Left renal cortex interstitium (tissue), 4 donors: ENCODE measurements at places on chromosomes 1 and 21.

GRCh38 chr1:186974774-186975181, 146.0 kb downstream of the PLA2G4A start:
- DNase-seq, result no peak

DNA sequence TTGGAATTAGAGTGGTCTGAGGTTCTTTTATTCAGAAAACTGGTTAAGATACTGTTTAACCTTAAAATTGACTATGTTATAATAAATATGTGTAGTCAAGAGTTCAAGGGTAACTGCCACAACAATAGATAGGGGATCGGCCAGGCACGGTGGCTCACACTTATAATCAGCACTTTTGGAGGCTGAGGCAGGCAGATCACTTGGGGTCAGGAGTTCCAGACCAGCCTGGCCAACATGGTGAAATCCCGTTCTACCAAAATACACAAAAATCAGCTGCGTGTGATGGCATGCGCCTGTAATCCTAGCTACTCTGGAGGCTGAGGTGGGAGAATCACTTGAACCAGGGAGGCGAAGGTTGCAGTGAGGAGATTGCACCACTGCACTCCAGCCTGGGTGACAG, 39.5 kb downstream of the PDC start:
- no peak for DNase-seq

DNA sequence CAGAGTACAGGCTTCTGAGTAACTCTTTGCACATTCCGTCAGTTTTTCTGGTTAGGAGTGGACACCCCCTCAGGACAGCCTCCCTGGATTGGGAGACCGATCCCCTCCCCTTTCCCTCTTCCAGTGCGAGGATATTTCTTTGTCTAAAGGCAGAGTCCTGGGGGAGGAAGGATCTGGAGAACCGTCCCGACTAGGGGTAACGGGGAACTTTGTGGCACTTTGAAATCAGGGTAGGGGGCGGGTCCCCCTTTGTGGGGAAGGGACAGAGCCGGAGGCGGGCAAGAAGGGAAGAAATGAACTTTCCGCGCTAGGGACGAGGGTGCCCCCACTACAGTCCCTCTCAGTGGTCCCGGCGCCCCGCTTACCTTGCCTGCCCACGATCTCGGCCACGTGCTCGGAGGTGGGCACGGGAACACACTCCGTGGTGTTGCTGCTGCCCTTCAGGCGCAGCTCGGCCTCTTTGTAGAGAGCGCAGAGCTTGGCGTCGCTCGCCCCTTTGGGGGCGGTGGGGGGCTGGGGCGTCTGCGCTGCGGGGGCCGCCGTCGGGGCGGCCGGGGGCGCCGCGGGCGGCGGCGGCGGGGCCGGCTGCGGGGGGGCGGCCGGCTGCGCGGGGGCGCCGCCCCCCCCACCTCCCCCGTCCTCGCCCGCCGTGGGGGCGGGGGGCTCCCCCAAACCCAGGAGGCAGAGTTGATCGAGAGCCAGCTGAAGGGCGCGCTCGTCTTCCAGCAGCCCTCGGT, 917 bp downstream of the MEX3A start:
- DNase-seq, result no peak

- DNase-seq, result no peak
These were observed 12.8 kb downstream of the PLA2G4A start for GRCh38 chr1:186841599-186841998.

DNA sequence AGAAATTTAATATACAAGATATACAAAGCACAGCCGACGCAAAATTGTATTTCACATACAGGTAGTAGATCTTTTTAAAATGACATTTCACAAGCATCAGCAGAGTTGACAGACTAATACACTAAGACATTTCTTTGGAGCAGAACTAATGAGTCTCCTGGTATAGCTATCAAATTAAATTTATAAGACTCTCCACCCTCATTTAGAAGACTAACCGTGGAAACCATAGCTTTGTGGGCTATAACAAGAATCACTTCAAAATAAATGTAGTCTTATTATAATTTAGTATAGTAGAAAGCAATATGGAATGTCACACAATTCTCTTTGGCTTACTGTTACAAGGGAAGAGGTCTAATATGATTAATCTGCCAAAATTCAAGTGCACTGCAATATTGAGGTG, 204.9 kb downstream of the VAV3 start:
- DNase-seq, result no peak

GRCh38 chr1:16067127-16067768, 6.2 kb downstream of the FAM131C start:
- peak; percentile 34 for DNase-seq

- DNase-seq, result no peak
These were observed 272.3 kb downstream of the NEGR1 start for GRCh38 chr1:72010094-72010431.

GRCh38 chr1:173097001-173097400, 46.3 kb upstream of the TNFSF18 start:
- DNase-seq, result no peak

DNA sequence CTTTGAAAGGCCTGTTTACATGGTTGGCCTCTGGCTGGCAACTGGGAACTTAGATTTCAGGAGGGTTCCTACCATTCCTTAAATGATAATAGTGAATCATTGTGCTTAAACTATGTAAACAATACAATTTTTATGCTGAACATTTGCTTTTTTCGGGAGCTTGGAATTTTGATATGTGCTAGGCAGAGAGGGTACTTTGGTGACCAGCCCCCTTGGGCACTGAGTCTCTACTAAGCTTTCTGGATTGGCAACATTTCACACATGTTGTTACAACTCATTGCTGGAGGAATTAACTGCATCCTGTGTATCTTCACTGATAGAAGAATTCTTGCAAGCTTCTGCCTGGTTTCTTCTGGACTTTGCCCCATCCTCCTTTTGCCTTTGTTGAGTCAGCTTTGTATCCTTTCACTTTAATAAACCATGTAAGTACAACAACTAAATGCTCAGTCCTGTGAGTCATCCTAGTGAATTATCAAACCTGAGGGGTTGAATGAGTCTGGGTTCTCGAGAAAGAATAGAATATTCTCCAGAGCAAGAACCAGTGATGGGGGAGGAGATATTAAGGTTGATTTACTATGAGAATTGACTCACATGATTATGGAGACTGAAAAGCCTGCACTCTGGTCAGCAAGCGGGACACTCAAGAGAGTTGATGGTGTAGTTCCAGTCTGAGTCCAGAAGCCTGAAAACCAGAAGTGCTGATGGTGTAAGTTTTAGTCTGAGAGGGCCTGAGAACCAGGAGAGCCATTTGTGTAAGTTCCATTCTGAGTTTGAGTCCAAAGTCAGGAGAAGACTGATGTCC, 3.1 kb upstream of the SLC16A4 start:
- no peak for DNase-seq

DNA sequence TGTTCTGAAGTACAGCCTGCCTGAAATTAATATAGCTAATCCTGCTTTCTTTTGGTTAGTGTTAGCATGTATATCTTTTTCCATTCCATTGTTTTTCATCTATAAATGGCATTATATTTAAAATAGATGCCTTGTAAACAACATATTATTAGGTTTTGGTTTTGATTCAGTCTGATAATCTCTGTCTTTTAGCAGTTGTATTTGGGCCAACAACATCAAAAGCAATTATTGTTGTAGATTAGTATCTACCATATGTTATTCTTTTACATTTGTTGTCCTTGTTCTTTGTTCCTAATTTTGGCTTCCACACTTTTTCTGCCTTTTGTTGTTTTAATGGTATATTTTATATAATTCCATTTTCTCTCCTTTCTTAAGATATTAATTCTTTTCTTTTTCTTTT, 678.2 kb upstream of the PRMT6 start:
- no peak for DNase-seq

DNA sequence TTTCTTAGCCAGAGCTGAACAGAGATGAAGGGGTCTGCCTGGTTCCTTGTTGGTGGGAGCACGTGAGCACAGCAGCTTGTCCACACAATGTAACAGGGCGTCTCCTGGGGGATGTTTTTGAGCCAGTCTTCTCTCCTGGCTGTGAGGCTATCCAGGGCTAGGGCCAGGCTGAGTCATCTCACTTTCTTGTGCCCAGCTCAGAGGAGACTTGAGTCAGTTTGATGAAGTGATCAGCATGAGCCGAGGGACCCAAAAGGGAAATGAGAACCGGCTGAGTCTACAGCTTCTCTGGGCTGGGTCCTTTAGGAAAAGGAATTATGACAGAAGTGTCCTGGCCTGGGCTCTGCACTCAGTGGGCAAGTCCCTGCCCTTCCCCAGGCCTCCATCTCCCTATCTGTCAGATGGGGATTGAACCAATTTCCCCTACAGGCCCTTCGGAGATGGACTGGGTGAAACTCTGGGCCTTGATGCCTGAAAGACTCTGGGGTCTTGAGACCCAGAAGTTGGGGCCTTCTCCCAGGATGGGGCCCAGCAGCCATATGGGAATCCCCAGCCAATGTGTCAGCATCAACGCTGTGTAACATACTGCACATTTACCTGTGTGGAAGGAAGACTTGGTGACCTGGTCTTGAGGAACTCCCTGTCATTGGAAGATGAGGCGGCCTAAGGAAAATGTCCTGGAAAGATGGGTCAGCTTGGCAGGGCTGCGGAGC, 36.6 kb downstream of the DMRTB1 start:
- no peak for DNase-seq

DNA sequence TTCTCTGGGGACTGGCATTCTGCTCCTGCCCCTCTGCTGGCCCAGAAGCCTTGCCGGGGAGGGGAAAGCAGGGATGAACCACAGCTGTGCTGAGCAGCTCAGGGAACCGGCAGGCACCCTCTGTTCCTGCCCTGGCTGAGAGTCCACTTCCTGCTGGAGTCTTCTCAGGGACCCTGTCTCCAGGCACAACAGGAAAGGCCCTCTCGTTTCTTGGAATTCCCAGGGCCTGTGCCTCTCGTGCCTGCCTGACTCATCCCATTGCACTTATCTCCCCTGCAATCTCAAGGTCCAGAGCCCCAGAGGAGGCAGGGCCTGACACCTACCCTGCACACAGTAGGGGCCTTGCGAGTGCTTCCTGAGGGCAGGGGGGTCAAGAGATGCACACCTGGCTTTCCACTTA, 1.1 kb upstream of the EDN2 start:
- no peak for DNase-seq

- no peak for DNase-seq
These were observed 20.1 kb downstream of the OSBPL9 start for GRCh38 chr1:51636764-51637522.

- no peak for DNase-seq
These were observed 342.9 kb upstream of the PLXNA2 start for GRCh38 chr1:208587110-208587509.

DNA sequence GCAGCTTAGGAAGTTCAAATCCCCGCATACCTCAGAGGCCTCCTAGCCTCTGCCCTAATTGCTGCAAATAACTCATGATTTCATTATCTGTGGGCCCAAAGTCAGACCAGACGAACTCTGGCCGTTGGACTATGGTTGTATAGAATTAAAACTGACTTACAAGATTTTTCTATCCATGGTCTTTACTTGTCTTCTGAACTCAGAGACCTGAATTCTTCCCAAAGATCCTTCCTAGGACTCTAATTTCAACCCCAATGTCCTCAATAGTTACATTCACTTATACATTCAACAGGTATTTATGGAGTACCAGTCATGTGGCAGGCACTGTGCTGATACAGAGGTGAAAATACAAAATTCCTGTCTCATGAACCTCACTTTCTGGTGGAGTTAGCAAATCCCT, 182.4 kb upstream of the UBE2U start:
- DNase-seq, result no peak

DNA sequence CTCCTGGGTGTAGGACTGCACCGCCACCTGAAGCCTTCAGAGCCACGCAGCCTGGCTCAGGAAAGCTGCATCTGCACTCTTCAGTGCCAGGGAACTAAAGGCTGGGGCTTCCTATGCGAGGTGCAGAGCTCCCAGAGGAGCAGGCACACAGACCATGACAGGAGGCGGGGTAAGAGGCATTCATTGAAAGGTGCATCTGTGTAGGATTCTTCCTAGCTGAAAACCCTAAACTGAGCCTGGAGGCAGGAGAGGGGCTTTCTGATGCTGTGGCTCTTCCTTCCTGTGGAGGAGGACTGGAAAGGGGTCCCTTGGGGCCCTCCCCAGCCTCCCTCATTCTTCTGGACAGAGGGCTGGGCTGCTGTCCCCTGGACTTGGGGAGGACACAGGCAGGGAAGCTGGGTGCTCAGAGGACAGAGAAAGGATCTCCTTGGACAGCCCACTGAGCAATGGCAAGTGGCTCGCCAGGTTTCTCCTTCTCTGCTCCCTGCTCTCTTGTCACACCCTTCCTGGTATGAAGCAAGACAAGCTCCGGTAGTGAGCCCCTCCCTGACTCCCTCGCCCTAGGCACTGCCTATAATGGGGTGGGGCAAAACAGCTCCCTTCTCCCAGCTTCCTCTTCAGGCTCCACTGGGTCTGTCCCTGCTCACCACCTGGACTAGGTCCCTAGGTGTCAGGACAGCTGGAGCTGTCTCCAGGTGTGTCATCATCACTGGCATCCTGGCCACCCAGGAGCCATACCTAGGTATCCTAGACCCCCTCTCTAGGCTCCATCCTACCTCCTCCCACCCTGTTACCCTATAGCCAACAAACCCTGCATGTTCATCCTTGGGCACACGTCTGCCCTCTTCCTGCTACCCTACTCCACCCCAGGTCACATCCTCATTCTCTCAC, 20.0 kb downstream of the S100A6 start:
- DNase-seq, result no peak

DNA sequence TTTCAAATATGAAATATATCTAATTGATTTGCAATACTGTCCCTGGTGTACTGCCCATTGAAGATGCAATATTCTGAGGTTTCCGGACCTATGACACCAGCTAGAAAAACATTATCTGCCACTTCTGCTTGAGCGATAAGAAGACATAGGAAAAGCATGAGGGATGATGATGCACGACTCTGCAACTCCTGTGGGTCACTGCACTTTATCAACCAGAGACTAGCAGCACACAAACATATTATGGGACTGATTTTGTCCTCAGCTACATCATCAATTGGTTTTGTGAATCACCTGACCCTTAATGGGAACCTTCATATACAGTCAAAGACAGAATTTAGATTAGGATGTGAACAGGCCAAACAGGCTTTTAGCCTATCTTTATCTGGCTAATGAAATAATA, 13.8 kb upstream of the KCNA3 start:
- no peak for DNase-seq

DNA sequence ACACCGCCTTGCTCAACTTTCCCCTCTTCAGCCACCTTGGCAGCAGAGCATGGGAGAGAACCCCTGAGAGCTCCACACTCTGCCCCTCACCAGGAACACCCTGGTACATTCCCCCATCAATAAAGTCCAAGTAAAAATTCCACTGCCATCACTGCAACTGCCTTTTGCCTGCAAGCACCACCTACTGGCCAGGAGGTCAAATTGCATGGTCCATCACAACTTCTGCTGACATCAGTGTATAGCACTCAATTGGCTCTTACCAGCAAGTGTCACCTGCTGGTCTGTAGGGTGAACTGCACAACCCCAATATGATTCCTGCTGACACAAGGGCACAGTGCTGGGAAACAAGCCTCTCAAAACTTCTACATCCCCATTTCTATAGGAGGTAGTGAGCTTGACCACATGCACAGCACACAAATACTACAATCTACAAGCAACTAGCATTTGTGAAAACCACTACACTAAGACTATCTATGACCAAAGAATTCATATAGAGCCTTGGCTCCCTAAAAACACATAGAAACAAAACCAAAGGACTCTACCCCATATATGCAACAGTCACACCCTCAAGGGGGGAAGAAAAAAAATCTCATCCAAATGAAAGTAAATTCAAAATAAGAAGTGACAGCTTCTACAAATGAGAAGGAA, 69.2 kb downstream of the FASLG start:
- DNase-seq, result no peak
